ENCODE measurements at places on chromosomes 6 and 20. TPM values are rescaled to one million over a fixed set of nuclear protein-coding genes. Genes with fewer than 3 reads are reported as not detected.
A peak's percentile ranks its signal among the peaks of the same experiment; 100 is the strongest.

Gene IFNGR1
- 22.8 TPM for total RNA-seq

Gene ANKEF1
- total RNA-seq = 0.26 TPM

Gene PAX1
- total RNA-seq = not detected

Gene MYH7B
- total RNA-seq = 0.06 TPM

- no peak for DNase-seq
These were observed 99.4 kb downstream of the YTHDF1 start for GRCh38 chr20:63116412-63117106.

DNA sequence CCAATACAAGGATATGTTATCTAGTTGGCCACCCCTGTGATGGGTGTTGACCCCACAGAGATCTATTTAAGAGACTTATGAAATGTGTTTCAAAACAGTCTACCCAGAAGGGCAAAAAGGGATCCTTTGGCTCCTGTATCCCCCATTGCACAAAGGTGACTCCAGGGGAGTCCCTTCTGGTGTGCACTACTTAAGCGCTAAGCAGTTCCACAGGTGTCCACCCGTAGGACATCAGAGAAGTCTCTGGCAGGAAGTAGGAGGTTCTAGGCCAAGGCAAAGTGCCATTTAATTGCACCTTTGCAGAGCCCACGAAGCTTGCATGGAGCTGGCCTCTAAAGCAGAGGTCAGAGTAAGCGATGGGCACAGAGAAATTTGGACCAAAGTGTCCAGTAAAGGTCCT, 147.7 kb downstream of the MRPL14 start:
- no peak for DNase-seq

DNA sequence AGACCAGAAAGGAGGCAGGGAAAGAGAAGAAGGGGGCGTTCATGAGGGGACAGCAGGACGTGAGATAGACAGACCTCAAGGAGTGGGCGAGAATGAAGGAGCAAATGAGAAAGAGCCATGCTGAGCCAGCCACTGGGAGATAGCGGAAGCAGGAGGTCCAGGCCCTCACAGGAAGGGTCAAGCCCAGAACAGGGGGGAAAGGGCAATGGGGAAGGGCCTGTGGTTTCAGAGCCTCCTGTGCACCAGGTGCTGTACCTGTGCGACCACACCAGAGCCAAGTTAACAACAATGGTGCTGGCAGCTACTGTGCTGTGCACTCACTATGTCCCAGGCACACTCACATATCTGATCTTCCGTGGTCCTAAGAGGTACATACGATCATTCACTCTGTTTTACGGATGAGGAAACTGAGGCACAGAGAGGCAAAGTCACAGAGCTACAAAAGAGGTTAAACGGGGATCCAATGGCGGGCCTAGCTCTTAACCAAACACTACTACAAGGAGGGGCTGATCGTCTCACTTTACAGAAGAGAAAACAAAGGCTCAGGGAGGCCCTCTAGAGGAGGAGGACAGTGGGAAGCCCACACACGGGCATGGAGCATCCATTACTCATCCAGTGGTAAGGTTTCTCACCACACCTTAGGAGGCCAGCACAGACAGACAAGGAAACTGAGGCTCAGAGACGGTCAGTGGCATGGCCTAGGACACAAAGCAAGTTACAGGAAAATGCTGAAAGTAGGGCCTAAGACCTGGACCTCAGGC, 129.1 kb downstream of the PREX1 start:
- no peak for DNase-seq

GRCh38 chr6:24740861-24741260, 21.9 kb upstream of the C6orf62 start:
- peak; percentile 65 for DNase-seq

GRCh38 chr6:47865206-47865605, 83.4 kb downstream of the OPN5 start:
- no peak for DNase-seq

DNA sequence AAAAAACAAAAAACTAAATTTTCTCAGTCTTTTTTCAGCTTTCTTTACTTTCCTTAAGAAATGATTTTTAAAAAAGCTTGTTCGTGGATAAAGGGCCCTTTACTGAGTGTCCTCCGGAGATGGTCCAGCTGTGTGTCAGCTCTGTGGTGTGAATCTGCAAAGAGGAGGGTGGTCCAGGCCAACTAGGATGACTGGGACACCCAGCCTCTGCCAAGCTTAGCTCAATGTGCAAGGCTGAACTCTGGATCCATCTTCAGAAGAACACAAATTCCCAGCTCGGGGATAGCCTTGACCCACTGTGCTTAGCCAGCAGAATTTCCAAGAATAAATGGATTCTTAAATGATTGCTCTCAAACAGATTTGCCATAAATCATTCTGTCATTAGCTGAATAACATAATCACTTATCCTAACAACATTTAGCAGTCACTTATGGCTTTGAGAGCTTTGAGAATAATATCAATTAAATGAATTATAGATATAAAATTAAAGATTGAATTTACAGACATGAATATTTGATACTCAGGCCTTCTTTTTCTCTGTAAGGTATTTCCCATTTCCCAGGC, 14.2 kb upstream of the CALHM5 start:
- no peak for DNase-seq

DNA sequence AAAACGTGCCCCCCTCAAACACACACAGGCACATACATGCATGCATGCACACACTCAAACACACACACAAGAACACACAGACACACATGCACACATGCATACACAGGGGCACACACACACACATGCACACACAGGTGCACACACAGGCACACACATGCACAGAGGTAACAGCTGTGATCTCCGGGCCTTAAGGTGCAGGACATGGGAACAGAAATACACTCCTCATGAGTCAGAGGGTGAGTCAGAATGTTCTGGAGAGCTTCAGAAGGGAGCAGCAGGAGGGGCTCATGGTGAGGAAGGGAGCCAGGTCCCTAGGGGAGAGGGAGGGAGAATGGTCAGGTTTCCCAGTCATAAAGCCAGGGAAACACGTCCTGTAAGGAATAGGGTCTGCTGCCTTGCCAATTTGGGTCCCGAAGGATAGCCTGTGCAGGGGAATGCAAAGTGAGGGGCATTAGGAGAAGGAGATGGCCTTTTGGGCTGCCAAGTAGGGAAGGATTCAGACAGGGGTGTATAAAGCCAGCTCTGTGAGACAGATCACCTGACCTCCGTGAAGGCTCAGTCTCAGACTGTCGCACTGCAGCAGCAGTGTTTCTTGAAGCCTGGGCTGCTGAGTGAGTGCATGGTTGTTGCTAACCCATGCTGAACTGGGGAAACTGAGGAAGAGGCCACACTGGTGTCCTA, 123.9 kb downstream of the MAFB start:
- DNase-seq = peak; percentile 52

DNA sequence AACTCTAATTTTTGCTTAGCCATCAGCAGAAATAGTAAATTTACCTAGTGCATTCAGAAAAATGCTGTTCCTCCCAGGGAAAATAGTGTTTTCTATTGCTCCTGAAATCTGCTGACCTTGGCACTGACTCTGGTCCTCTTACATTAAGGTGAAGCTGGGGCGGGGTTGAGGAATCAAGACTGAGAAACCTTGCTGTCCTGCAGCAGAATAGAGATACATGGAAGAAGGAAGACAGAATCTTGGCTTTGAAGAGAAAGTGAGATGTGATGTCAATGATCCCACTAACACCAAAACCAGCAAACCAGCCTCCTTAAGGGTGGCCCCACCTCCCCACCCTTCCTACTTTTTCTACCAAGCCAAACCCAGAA, 840 bp upstream of the LY86 start:
- DNase-seq = no peak

DNA sequence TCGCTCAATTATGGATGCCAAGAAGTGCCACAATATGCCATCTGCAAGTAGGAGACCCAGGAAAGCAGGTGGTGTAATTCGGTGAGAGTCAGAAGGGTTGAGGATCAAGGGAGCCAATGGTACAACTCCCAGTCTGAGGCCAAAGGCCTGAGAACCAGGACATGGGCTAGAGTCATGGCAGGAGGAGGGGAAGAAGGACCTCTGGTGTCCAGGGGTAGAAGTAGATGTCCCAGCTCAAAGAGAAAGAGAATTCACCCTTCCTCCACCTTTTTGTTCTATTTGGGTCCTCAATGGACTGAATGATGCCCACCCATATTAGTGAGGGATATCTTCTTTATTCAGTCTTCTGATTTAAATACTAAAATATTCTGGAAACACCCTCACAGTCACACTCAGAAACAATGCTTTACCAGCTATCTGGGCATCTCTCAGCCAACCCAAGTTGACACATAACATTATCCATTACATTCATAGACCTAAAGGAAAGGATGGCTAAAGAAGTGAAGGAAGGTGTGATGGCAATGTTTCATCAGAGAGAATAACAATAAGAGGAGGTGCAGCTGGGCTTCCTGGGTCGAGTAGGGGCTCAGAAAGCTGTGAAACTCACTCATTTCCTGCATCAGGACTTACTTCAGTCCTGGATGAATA, 21.2 kb upstream of the HLA-DQA1 start:
- DNase-seq = no peak

- DNase-seq = no peak
These were observed 76.3 kb downstream of the SLC22A23 start for GRCh38 chr6:3380344-3381232.

- DNase-seq = peak; percentile 64
These were observed at the start of gene NRN1 for GRCh38 chr6:6006428-6007365. Gene NRN1, minus strand, starts transcription at chr6:6006925. Its CDS starts 176 bp downstream, at chr6:6006749.

GRCh38 chr6:1784422-1784884, 174.7 kb downstream of the FOXC1 start:
- DNase-seq = no peak

DNA sequence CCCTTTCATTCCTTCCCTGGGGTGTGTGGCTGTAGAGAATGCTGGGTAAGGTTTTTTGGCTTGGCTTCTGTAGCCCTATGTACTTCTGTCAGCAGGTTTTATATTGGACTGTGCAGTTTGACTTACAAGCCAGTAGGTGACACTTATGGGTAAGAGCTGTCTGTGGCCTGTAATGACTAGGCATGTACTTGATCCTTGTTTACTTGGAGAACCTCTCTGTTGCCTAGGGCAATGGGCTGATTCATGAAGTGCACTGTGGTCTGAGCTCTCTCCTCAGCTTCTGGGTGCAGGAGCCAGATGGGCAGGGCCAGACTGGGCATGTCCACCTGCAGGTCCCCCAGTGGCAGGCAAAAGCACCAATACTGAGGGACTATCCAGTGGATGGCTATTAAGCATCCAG, 544.6 kb downstream of the ADGRB3 start:
- no peak for DNase-seq

- DNase-seq = no peak
These were observed 7.4 kb downstream of the IBTK start for GRCh38 chr6:82240186-82240585.
